ENCODE measurements at places on chromosomes 2 and 18.

GRCh38 chr18:79770826-79771225 is 26.9 kb upstream of the KCNG2 start:
- no peak for DNase-seq

GRCh38 chr18:43893001-43893637 is 615.8 kb upstream of the SYT4 start:
- DNase-seq: no peak

- no peak for DNase-seq
Measured at GRCh38 chr2:46695283-46695682, 215.9 kb downstream of the TMEM247 start.

GRCh38 chr2:197148401-197148800 is 162.2 kb downstream of the ANKRD44 start:
- no peak for DNase-seq

DNA sequence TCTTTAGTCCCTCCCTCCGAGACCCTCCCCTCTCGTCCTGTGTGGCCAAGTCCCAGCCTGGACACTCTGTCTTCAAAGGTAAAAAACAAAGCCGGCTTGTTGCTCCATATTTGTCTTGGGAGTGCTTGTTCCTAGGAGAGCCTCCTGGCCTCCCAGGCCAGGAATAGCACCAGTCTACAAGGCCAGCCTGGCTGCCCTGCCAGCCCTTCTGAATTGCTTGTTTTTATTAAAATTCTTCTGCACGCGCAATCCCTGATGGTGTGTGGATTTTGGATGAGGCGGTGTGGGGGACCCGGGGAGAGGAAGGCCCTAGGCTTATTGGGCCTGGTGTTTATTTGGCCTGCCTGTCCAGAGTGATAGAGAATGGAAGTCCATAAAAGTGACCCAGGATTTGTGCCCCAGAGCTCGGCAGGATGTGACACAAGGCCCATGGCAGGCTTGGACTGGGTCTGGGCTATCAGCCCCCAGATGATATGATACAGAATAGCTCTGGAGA is 297.3 kb downstream of the CYP26B1 start:
- DNase-seq: no peak

- peak; percentile 74 for DNase-seq
Measured at GRCh38 chr2:195659982-195660890, 3.2 kb downstream of the SLC39A10 start.

DNA sequence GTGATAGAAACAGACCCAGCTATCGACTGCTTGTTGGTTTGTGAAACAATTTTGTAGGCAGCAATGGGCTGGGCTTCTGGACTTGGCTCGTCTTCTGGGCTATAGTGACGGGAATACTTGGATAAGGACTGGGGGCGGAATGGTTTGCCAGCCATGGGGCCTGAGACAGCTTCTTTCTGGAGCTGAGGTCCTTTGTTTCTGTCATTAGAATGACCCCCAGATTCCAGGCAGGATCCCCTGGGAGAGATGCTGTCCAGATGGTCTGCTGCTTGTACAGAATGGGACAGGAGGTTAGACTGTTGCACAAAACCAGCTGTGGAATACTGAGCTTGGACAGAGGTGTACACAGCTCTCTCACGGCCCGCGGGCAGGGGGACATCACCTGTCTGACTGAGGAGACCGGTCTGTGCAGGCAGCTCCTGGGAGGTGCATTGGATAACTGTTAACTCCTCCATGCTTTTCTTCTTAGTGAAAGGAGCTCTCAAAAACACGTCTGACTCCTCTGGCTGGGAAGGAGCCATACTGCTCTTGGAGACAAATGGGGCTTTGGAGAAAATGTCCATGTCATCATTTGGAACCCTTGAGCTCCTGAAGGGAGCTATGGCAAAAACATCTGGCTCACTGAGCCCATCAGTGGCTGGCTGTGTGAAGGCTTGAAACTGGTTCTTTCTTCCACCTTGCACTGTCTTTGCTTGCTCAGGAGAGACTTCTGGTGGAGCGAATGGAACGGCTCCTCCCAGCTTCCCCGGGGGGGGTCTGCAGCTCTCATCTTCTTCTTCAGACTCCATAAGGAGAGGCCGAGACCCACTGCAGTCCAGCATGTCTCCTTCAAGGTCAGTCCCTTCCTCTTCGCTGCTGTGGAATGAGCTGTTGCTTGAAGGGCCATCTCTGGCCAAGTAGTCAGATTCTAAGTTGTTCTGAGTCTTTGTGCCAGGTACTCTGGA is 28.6 kb upstream of the NFU1 start:
- no peak for DNase-seq

GRCh38 chr2:60548845-60549237 is 4.6 kb downstream of the BCL11A start:
- no peak for DNase-seq

DNA sequence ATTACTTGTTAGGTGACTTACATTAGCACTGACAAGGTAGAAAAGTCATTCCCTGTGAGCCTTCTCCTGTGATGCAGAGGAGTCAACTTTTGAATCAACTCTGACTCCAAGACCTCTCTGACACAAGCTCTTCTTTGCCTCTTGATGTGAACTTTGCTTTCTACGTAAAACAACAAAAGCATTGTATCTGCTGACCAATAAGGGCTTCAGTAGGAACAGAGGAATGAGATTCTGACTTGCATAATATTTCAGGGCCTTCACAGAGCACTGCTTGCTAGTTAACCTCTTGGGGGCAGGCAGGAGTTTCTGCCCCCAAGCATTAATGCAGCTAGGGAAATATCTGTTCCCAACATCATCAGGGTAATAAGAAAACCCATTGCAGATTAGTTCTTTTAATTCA is 791.5 kb downstream of the BCL11A start:
- no peak for DNase-seq

DNA sequence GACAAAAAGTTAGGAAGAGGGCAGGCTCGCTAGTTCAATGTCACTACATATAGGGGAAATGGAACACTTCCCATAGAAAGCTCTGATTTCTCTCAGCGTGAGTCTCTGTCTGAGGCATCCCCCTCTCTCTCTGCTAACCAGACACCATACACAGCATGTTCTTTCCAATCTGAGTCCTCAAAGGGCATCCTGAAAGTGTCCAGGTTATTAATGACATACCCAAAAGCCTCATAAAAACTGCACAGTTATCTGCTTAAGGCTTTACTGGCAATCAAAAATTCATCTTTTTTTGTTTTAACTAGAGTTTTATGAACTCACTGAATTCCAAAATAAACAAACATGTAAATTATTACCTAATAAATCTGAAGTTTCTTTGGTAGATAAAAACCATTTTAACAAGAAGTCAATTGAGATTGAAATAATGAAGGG is 137.4 kb downstream of the AFF3 start:
- no peak for DNase-seq

GRCh38 chr2:177724398-177725287 is 332.1 kb downstream of the AGPS start:
- peak; percentile 36 for DNase-seq

DNA sequence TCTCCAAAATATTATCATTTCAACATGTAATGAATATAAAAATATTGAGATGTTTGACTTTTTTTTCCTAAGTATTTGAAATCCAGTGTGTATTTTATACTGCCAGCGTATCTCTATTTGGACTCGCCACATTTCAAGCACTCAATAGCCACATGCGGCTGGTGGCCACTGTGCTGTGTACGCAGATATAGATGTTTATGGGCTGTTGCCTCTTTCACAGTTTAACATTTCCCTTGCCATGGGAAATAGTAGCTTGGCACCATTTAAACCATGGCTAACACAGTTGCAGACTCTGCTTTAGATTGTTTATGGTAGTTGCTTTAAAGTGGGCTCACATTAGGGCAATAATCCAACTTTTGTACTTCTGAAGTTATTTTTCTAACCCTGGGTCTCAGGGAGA is 136.6 kb upstream of the ITGB6 start:
- no peak for DNase-seq

Measured in activated naive CD4-positive, alpha-beta T cell treated with Interleukin-2 at 50 U/mL for 16 hours (primary cell).